Placental pericyte (primary cell): ENCODE measurements at places on chromosomes 6 and 20. TPM values are rescaled to one million over a fixed set of nuclear protein-coding genes. Genes with fewer than 3 reads are reported as not detected.

The GRIK2 gene
- 0.44 and 10.6 TPM in 2 replicates for total RNA-seq

The STX11 gene
- total RNA-seq = 1.0 and 2.6 TPM in 2 replicates

The PTK6 gene
- total RNA-seq = 0.14 and 0.44 TPM in 2 replicates

The BNIP5 gene
- not detected in 2 replicates for total RNA-seq

The TMEM170B gene
- 1.1 and 3.1 TPM in 2 replicates for total RNA-seq

The SNX3 gene
- total RNA-seq = 135 and 145 TPM in 2 replicates

The TRIM38 gene
- total RNA-seq = 9.2 and 9.4 TPM in 2 replicates

The ASIP gene
- total RNA-seq = not detected in 2 replicates

The KHDRBS2 gene
- total RNA-seq = not detected in 2 replicates

The TGM2 gene
- 1,446 and 1,516 TPM in 2 replicates for total RNA-seq

The LY6G6F gene
- total RNA-seq = not detected in 2 replicates

The UBE3D gene
- total RNA-seq = 5.7 and 9.2 TPM in 2 replicates

The LINC00237 gene
- total RNA-seq = not detected in 2 replicates

The NKX2-4 gene
- not detected in 2 replicates for total RNA-seq

The LTV1 gene
- total RNA-seq = 20.4 and 21.0 TPM in 2 replicates

The ERVFRD-1 gene
- total RNA-seq = 0.22 TPM in 1 of 2 replicates, not detected in the other

The LY6G6D gene
- not detected in 2 replicates for total RNA-seq

The SYNCRIP gene
- total RNA-seq = 45.7 and 92.9 TPM in 2 replicates

The FILIP1 gene
- 0.43 and 1.3 TPM in 2 replicates for total RNA-seq

The TREM1 gene
- total RNA-seq = 0.29 and 0.44 TPM in 2 replicates

The STK35 gene
- total RNA-seq = 17.3 and 28.1 TPM in 2 replicates

The HSPA12B gene
- under 0.01 TPM in 1 of 2 replicates, not detected in the other for total RNA-seq

The HTR1E gene
- total RNA-seq = not detected in 2 replicates

The AP5S1 gene
- total RNA-seq = 24.9 and 33.6 TPM in 2 replicates

The NANP gene
- total RNA-seq = 6.3 and 11.3 TPM in 2 replicates

The HLA-DMB gene
- total RNA-seq = 0.14 TPM in 1 of 2 replicates, not detected in the other

The C6orf52 gene
- not detected in 2 replicates for total RNA-seq

The PPIL6 gene
- 1.8 and 2.6 TPM in 2 replicates for total RNA-seq

The PNPLA1 gene
- total RNA-seq = 0.14 TPM in 1 of 2 replicates, not detected in the other
